ENCODE measurements at places on chromosomes 1 and 21.

- no peak for DNase-seq
Measured at GRCh38 chr21:26020081-26020480, 150.5 kb downstream of the APP start.

- no peak for DNase-seq
Measured at GRCh38 chr1:109821831-109822745, 58.4 kb upstream of the EPS8L3 start.

DNA sequence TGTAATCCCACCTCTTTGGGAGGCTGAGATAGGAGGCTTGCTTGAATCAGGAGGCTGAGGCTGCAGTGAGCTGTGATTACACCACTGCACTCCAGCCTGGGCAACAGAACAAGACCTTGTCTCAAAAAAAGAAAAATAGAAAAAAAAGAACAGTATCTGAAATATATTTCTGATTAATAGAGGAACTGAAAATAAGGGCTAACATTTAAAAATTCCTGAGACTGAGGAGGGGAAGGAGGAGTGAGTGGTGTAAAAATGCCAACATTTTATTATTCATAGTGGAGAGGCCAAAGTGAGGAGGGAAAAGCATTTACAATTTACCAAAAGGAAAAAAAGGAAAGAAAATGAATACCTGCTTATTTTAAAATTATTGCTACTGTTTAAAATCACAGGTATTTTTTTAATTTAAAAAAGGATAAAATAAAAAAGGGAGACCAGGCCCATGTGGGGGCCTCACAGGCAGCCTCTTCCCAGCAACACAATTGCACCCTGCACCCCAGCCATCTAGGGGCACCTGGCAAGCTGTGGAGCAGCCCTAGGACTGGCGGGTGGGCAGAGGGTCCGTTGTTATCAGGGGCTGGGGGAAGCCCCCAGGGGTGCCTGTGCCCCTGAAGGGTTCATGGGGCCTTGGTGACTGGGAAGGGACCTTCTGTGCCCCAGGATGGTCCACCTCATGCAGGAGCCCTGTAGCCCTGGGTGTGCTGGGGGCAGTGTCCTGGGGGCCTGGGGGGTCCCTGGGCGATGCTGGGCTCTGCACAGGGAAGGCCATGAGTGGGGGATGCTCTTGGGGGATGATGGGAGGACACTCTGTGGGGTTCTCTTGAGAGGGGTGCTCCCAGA lies 34.8 kb upstream of the ADARB1 start:
- DNase-seq: no peak

- DNase-seq: no peak
Measured at GRCh38 chr1:166165661-166166328, 1.0 kb downstream of the FAM78B start.

DNA sequence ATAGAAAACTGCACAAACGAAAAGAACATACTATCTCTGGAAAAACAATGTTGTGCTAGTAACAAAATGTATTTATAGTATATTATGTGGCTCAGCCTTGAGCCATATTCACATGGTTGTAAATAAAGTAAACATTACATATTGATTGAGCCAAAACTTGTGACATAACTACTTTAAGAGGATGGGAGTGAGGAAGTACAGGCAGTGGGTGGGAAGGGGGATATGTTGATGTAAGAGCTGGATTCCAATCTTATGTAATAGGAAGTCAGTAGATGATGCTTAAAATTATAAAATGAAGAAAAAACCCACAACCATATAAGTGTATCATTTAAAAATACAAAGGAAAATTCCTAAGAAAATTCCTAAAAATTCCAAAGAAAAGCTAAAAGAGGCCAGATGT lies 42.7 kb downstream of the RHOU start:
- DNase-seq: no peak

- no peak for DNase-seq
Measured at GRCh38 chr1:211135342-211135950, 1.5 kb upstream of the KCNH1 start.

DNA sequence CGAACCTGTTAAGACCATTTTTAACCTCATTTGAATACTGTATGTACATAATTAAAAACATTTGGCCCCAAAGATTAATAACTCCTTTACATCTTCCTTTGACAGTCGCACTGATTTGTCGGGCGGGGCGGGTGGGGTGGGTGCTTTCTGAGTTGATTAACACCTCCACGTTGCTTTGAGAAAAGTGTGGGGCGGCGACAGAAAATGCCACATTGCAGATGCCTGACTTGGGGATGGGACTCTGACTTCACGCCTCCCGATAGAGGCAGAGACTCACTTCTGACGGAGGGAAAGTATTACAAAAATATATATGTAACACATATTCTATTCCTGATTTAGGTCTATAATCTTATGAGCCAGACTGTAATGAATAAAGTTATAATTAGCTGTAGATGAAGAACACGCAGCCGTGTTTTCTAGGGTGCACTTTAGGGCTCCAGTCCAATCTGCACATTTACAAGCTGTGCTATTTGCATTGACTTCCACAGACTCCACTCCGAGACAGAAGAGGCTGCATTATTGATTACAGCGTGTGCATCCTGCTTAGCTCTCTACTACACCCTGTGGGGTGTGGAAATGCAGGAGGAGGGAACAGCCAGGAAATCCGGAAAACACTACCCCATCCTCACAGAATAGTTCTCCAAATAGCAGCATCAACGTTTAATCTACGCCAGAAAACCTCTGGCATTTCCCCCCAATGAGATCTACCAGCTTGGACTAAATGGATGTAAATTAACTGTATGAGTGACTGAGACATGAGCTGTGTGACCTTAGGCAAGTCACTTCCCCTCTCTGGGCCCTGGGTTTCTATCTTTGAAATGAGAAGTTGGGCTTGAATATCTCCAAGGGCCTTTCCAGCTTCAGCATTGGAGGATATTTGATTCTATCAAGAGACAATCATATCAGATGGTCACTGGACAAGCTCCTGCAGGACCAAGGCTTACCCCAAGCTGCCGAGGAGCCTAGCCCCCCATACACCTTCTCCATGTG lies 308.0 kb downstream of the RRAGC start:
- no peak for DNase-seq

- no peak for DNase-seq
Measured at GRCh38 chr1:913491-914130, 10.1 kb upstream of the SAMD11 start.

- no peak for DNase-seq
Measured at GRCh38 chr1:119372503-119373086, 4.0 kb downstream of the HAO2 start.

DNA sequence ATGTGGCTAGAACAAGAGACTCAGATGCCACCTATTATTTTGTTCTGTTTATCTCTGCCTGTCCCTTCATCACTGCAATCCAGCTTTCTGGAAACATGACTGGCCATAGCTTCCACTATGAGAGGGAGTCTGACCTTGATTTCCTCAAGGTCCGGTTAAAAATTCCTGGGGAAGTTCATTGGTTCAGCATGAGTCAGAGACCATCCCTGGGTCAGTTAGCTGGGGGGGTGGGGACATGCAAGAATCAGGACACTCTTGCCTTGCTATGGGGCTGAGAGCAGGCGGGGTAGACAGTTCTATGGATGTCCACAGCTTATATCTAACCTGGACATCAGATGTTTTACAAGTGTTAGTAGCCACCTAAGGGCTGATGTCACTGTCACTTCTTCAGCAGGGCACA lies 81.1 kb downstream of the TENT5C start:
- DNase-seq: no peak

GRCh38 chr21:28991861-28992525 lies 684 bp downstream of the LTN1 start:
- no peak for DNase-seq

GRCh38 chr1:15816674-15817073 lies 9.2 kb upstream of the UQCRHL start:
- DNase-seq: no peak

- no peak for DNase-seq
Measured at GRCh38 chr1:113628997-113629396, 130.3 kb downstream of the PHTF1 start.

DNA sequence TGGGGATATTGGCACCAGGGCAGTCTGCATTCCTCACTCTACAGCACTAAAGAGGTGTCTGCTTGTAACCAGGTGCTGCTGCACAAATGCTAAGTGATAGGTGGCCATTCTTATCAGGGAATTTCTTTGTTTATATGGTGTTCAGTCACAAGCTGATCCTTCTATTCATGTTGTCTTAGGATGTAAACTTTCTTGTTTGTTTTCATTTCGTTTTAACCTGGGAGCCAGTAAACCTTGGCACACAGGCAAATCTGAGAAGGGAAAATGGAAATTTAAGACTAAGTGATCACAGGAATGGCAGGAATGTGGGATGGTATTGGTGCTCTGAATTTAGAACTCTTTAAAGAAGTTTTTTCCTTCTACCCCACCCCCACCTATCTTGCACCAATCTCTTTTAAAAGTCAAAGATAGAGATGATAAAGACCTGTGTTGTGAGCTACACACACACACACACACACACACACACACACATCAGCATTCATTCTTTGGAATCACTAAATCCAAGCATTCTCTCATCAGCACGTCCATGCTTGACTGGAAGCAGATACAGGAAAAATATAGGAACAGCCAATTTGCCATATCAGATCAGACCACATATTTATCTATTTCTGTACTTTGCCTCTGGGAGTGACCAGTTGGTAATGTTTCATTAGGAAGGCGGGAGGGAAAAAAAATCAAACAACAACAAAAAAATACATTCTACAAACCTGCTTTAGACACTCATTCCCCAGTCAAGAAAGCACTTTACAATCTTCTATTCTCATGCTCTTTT lies 451.4 kb upstream of the ADGRL2 start:
- no peak for DNase-seq

DNA sequence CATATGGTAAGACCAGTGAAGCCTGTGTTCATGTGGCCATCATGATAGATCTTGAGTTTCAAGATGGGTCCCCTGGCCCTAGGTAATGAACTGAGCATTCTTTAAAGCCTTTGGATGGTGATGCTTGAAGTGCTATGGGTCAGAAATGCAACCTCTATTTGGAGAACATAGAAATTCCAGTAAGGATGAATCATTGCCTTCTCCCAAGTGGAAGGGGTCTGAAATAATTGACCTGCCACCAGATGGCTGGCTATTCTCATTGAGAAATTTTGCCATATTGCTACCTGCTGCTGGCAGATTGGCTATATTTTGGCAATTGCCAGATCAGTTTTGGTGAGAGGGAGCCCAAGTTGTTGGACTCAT lies 739 bp upstream of the IFI6 start:
- DNase-seq: no peak

- peak; percentile 53 for DNase-seq
Measured at GRCh38 chr1:89843273-89844130, 22.7 kb downstream of the LRRC8D start.

DNA sequence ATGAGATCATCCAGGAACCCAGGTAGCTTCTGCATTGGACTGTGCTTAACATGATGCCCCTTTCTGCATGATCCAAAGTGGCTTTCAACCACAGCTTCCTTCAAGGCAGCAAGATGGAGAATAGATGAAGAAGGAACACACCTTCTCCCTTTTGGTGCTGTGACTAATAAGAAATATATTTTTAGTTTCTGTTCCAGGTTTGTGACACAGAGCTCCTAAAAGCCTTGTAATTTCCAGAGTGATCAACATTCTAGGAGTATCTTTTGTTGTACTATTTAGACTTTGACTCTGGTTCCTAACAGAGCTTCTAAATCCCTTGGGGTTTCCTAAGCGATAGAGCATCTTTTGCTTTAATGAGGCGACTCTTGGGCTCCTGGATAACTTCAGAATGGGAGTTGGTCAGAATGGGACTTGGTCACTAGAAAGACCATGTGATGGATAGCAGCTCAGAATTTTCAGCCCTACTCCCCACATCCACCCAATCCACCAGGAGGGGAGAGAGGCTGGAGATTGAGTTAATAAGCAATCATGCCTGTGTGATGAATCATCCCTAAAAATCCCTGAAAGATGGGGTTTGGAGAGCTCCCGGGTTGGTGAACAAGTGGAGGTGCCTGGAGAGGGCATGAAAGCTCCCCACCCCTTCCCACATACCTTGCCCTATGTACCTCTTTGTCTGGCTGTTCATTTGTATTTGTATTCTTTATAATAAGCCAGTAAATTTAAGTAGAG lies 134.8 kb downstream of the FGGY start:
- no peak for DNase-seq

GRCh38 chr1:39540504-39541031 lies 36.0 kb downstream of the PABPC4 start:
- no peak for DNase-seq

- no peak for DNase-seq
Measured at GRCh38 chr1:154191990-154192461, at the start of gene TPM3. Gene TPM3 (minus strand): TSS chr1:154192100. CDS start chr1:154192018, 82 bp downstream.
